ENCODE measurements at places on chromosomes 16 and 17. TPM values are rescaled to one million over a fixed set of nuclear protein-coding genes. Genes with fewer than 3 reads are reported as not detected.

Gene MMP25
- 0.90 TPM for total RNA-seq

Gene AANAT
- 0.35 TPM for total RNA-seq

Gene SPAG9
- 81.7 TPM for total RNA-seq

Gene PRR15L
- total RNA-seq, result 3.1 TPM

Gene C16orf92
- not detected for total RNA-seq

Gene TMUB2
- total RNA-seq, result 41.0 TPM

Gene TMEM220
- total RNA-seq, result 1.7 TPM

Gene CDH15
- 0.20 TPM for total RNA-seq

Gene ZNF19
- total RNA-seq, result 2.0 TPM

Gene CUEDC1
- 59.2 TPM for total RNA-seq

Gene METTL26
- 140 TPM for total RNA-seq

Gene CBFA2T3
- total RNA-seq, result 0.85 TPM

Data from A549 treated with Hydrocortisone at 1 μM for 4 hours (cell line).